ENCODE measurements at places on chromosomes 12 and 14.

GRCh38 chr14:61178226-61179060 is 102.7 kb downstream of the TMEM30B start:
- no peak for DNase-seq

GRCh38 chr14:31576949-31577348 is 15.7 kb downstream of the NUBPL start:
- no peak for DNase-seq

GRCh38 chr14:22981876-22982476 is 375 bp downstream of the AJUBA start:
- DNase-seq, result no peak

- no peak for DNase-seq
These were observed 4.9 kb upstream of the GPR132 start for GRCh38 chr14:105069871-105070759.

GRCh38 chr12:92546259-92546634 is 156.5 kb upstream of the PLEKHG7 start:
- no peak for DNase-seq

DNA sequence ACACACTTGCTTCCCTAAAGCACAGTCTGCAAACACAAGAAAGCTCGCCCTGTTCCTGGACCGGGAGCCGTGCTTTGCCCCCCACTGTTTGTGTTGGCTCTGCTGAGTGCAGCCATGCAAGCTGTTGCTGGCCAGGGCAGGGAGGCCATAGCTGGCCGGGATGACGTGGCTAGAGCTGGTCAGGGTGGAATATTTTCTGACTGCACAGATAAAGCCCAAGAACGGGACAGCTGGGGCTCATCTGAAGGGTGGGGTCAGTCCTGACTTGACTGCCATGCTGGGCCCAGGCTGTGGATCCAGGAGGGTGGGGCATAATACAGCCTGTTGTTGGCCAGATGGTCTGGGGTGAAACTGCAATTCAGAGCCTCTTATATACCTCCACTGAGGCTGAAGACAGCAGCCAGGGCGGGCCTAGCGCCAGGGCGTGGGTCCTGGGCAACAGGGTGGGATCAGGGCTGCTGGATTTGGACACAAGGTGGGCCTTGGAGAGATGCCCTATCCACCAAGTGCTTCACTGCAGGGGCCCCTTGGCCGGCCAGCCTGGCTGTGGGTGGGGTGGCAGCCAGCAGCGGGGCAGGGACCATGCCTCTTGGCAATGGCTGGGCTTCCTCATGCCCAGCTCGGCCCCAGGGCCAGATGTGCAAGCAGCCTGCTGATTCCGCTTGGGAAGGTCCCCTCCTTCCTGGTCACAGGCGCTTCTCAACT is 14.8 kb downstream of the KMT5A start:
- no peak for DNase-seq

- DNase-seq, result no peak
These were observed 110.6 kb downstream of the CACNA1C start for GRCh38 chr12:2163177-2163941.

DNA sequence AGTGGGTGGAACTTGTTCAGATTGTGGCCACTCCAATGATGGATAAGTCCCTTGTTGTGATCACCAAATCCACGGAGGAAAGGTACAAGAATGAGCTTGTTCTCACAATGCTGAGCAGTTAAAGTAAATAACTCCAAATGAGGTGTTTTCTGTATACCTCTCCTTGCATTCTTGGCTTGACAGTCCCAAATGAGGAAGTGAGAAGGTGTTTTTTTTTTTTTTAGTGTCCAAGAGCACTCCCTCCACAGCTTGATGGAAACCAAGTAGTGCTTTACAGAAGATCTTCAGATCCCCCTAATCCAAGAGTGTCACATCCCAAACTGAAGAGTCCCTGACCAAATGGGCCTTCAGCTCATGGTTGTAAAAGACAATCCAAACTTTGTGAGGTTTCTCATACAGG is 153.6 kb downstream of the ATP23 start:
- no peak for DNase-seq

GRCh38 chr12:2297658-2298057 is 244.9 kb downstream of the CACNA1C start:
- no peak for DNase-seq

- no peak for DNase-seq
These were observed 550.8 kb upstream of the TMEM132C start for GRCh38 chr12:127716166-127716565.

GRCh38 chr12:50686406-50686805 is 77.5 kb upstream of the ATF1 start:
- DNase-seq, result no peak

DNA sequence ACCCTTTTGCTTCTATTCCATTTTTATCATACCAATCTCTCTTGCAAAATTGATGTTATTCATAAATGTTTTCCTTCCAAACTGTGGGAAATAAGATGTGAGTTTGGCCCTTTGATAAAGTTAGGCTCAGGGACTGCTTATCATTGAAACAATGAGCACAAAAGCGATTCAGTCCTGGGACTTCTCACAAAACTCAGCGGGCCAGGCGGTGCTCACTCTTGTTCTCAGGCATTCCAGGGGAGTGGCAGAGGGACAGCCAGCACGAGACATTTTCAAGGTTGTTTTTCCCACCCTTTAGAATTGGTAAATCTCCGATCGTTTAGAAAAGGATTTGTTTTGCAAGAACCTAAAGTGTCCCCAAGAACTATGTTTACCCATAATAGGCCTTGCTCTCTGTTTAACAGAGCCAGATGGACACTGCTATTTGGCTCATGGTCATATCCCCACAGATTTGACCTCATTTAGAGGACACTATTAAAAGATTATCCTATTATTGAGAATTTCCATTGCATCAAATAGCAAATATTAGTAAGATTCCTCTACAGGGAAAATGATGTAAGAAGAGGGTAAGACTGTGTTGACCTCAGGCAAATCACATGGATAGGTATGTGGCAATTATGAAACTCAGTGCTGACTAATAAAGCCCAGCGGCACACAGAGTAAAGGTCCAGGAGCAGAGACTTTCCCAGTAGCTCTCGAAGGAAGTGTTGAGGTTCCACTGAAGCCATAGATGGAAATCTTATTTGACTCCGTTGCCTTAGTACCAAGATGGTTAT is 102.7 kb upstream of the USP44 start:
- no peak for DNase-seq

DNA sequence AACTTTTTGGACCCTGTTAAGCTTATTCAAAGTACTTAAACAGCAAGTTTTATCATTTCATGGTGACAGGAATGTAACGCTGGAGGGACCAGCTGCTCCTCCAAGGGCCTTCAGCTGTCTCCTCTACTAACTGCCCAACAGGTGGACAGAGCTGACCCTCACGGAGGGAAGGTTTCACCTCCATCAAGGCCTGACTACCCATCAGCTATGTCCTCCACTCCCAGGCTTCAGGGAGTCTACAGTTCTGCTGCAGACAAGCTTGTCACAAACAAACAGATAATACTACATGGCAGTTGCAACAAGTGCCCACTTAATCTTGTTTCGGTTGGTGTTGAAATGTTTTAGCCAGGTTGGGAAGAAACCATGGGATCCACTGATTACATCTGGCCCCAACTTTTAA is 175.1 kb downstream of the TTC7B start:
- no peak for DNase-seq

Measured in effector memory CD4-positive, alpha-beta T cell (primary cell).